ENCODE measurements at places on chromosomes 5 and 9.

GRCh38 chr5:40685976-40686486 lies 6.3 kb downstream of the PTGER4 start:
- DNase-seq = no peak

DNA sequence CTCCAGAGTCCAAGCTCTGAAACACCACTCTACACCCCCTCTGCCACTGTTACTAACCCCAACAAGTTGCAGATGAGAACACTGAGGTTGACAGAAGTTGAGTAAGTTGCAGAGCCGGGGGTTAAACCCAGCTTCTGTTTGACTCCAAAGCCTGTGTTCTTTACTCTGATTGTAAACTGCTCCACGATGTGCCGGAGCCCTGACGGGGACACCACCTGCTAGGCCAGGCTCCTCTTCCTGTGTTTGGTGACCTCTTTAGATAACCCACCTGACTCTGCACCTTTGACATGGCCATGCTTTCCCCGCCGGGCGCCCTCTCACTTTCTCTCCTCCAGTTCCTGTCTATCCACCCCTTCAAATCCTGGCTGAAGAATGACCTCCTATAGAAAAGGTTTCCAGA lies 96.7 kb downstream of the PAX5 start:
- no peak for DNase-seq

- DNase-seq = no peak
Observed at GRCh38 chr5:167576897-167577296, 714.5 kb upstream of the WWC1 start.

- DNase-seq = no peak
Observed at GRCh38 chr5:37056762-37057161, 180.2 kb downstream of the NIPBL start.

DNA sequence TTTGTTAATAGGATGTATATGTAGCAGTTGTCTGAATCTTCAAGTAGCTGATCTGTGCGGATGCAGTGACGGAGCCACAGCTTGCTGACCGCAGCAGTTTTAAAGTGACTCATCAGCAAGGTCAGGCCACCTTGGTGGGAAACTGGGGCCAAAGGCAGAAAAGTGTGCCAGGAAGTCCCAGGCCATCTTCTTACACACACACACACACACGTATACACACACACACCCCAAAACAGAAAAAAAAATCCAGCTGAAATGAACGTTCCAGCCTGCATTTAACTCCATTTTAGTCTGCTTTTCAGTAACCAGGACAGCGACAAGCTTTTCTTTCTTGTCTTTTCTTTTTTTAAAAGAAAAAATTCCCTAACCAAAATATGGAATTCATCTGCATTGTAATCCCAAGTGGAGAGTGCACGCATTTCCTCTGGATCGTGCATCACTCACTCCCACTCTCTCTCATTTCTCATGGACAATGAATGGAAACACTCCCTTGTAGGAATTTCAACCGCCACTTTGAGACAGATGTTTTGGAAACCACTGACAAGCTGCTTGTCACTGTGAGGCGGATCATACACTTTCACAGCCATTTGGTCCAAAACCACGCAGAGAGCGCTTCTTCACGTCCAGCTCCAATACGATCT lies 103.9 kb downstream of the LHFPL2 start:
- DNase-seq = no peak

DNA sequence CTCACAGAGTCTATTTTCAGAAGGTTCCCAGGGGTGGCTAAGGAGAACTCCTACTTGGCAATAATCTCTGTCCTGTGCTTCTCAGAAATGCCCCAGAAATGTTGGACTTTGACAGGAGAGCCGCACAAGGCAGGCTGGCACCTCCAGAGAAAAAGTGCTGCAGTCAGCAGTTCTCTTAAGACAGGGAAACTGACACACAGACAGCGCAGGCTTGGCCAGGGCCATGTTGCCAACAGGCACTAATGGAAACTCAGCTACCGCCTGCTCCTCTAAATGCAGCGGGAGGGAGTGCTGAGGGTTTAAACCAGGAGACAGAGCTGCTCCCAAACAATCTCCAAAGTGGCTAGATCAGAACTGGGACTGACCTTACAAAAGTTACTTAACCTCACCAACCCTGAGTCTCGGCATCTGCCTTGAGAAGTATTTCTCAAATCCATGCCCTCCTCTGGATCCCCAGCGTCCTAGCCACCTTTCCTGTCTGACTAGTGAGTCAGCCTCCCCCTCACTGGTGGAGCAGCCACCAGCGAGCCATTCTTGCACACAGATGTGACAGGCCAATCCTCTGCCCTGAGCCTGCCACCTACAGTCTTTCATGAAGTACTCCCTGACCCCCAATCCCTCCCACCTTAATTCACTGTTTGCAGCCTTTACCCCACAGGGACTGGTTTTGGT lies 186.4 kb downstream of the CDK5RAP2 start:
- DNase-seq = peak; percentile 16

DNA sequence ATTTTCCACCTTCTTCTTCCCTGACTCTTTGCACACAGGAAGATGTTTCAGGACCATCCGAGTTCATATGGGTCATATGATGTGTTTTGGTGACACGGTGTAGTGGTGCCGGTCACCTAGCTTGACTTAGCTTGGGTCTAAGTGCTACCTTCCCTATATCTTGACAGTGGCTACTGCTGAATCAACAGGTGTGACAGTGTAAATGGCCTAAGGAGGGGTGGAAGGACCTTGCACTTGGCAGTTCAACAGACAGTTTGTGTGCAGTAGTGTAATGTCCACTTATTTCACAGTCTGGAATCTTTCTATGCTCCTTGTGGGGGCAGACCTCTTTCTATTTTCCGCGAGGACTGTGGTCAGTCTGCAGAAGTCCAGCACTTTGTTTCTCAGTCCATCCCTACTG lies 43.8 kb downstream of the CARTPT start:
- DNase-seq = no peak

DNA sequence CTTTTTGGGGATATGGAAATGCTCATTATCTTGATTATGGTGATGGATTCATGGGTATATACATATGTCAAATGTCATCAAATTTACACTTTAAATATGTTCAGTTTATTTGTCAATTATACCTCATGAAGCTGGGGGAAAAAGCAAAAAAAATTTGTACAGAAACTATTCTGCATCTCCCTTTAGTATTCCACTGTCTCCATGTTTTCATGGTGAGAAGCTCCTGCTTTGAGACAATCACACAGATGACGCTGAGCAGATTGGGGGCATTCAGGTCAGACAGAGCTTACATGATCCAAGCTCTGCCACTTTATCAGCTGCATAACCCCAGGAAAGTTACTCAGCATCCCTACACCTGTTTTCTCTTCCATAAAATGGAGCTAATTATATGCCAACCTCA lies 101.5 kb downstream of the PLPPR1 start:
- no peak for DNase-seq

- no peak for DNase-seq
Observed at GRCh38 chr9:127123064-127123890, 842 bp upstream of the ANGPTL2 start.

- DNase-seq = no peak
Observed at GRCh38 chr5:126015235-126016181, 407.7 kb upstream of the GRAMD2B start.

- no peak for DNase-seq
Observed at GRCh38 chr5:86749841-86750240, 132.1 kb downstream of the COX7C start.

DNA sequence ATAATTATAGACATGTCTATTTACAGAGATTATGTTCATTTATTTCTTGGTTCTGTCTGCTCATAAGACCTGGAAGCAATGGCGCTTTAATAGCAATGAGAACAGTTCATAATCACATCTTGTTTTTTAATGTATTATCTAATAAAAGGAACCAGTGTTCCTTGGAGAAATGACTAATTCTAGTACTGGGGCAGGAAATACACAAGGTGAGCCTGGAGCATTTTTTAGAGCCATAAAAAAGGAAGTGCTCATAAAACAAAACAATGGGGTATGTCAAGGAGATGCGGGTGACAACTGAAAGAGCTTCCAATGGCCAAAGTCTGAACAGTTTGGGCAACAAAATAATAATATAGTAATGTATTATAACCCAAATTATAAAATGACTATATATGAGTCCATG lies 531.9 kb upstream of the CHD1 start:
- peak; percentile 40 for DNase-seq

- peak; percentile 17 for DNase-seq
Observed at GRCh38 chr5:151155775-151156506, 1.6 kb downstream of the ANXA6 start.

GRCh38 chr5:149852641-149853330 lies 91.8 kb downstream of the PDE6A start:
- peak; percentile 65 for DNase-seq

GRCh38 chr5:42250-42649 lies 49.7 kb upstream of the PLEKHG4B start:
- no peak for DNase-seq

DNA sequence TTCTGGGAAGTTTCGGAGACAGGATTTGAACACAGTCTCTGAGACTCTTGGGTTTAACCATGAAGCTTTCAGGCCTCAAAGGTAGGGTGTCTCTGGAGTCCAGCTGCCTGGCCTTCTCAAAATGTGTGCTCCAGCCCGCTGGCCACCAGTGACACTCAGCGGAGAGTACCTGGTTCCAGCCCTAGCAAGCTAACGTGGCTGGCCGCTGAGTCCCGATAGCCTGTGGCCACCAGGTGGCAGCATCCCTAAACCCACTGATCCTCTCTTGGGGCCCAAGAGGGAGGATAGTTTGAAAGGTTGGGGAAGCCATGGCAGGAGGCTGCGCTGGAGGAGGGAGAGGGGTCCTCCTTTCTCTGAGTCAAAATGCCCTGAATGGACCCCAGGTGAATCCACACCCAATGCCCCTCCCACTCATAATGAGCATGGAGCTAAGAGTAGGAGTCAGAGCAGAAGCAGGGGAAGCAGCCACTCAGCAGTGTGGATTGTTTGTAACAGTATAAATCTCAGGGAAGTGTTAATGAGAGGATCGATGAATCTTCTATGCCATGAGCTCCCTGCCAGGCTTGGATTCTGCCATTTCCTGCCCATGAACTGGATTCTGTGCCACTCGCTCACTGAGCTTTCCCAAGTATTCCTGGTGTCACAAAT lies 5.4 kb upstream of the TIFAB start:
- peak; percentile 37 for DNase-seq

GRCh38 chr9:801399-802071 lies 40.0 kb upstream of the DMRT1 start:
- DNase-seq = peak; percentile 83

GRCh38 chr9:113210815-113211214 lies 10.3 kb downstream of the FKBP15 start:
- no peak for DNase-seq

DNA sequence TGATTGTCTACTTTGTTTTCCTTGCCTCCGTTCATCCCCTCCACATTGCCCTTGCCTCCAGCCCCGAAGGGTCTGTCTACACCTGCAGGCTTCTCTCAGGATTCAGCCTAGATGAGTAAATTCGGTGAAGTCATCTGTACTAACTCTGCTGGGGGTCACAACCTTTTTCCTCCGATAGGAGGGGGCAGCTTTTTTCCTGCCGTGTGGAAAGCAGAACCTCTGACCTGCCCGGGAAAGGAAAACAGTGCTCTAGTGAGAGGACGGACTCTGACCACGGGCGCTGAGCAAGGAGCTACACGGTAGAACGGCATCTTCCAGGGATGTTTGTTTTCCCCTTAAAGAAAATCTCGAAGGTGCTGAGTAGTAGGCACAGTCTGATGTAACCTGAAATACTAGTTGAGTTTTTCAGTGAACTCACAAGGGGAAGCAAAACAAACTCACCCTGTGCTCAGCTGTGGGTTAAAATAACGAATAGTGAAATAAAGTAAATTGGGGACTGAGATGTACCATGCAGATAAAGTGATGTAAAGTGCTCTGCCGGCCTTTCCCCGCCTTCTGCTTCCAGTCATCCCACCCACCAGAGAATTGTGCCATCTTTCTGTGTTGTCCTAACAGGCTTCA lies 281.8 kb downstream of the AOPEP start:
- no peak for DNase-seq

GRCh38 chr5:1477341-1477740 lies 32.1 kb upstream of the SLC6A3 start:
- DNase-seq = peak; percentile 14

GRCh38 chr5:34523387-34523726 lies 132.8 kb upstream of the RAI14 start:
- DNase-seq = no peak

DNA sequence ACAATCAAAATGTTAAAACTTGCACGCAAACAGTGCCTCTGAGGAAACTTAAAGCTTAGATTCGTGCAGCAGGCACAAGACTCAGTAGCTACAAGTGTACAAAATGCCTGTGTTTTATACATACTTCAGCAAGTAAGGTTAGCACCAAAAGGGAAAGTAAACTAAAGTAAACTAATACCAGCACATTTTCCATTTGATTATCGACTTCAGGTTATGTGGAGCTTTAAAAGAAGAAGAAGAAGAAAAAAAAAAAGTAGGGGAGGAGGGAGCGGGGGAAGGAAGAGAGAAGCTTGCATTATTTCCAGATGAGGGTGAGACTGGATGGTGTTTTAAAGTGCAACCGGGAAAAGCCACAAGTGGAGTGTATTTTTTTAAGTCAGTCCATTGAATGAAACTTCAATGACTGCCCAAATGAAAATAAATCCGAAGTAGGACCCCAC lies 596 bp upstream of the ADAMTS6 start:
- DNase-seq = peak; percentile 31

GRCh38 chr5:151205411-151205810 lies 18.5 kb downstream of the CCDC69 start:
- DNase-seq = no peak
